Dermis blood vessel endothelial cell (primary cell): ENCODE measurements at places on chromosomes 12 and 14. TPM values are rescaled to one million over a fixed set of nuclear protein-coding genes. Genes with fewer than 3 reads are reported as not detected.

DNA sequence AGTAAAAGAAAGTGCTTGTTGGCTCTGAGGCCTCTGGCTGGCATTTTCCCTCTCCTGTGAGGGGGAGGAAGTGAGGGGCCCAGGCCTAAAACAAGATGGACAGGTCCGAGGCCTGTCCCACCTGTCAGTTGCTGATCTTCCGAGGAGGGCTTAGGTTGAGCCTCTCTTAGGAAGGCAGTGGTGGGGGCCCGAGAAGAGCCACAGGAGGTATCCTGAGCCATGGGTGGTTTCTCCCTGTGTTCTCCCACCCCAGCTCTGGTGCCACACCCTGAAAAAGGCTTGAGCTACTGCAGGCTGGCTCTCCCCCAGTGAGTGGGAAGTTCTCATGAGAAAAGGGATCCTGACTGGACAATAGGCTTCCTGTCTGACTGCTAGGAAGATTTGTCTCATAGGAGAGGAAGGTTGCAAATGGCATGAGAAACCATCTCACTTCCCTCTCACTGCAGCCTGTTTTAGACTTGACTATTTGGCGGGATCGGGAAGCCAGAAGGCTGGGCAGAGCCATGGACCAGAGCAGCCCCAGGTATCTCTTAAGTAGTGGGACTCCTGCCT lies 72.1 kb upstream of the SRSF5 start:
- peak; percentile 89 for DNase-seq

- peak; percentile 77 for DNase-seq
Observed at GRCh38 chr12:69154585-69155363, 84.6 kb upstream of the CPSF6 start.

GRCh38 chr12:66337381-66338010 lies 35.2 kb downstream of the HELB start:
- DNase-seq: no peak

Gene ALDH2
- 68.6 and 76.6 TPM in 2 replicates for total RNA-seq

Gene NANOG
- total RNA-seq: not detected in 2 replicates

Gene BMP4
- 67.3 and 162 TPM in 2 replicates for total RNA-seq

Gene SAMD15
- 0.88 and 1.0 TPM in 2 replicates for total RNA-seq
